ENCODE measurements at places on chromosomes 12 and 14.

- no peak for DNase-seq
These were observed 15.3 kb upstream of the ANO6 start for GRCh38 chr12:45200491-45201043.

- no peak for DNase-seq
These were observed 745 bp upstream of the NAA30 start for GRCh38 chr14:57389646-57390036.

DNA sequence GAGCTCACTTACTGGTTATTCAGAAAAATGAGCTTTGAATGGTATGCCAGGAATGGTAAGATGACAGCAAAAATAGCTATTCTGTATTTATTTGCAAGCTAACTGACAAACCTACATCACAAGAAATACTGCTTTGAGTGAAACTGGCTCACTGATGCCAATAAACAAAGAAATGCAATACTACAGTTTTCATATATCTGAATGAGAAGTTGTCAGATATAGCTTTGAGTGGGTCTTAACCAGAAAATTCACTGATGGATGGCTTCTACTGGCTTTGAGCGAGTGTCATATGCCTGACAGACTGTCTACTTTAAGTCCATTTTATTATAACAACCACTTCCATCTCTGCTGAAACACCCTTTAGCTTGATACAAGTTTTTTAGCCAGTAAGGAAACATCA lies 330.1 kb downstream of the NELL2 start:
- no peak for DNase-seq

DNA sequence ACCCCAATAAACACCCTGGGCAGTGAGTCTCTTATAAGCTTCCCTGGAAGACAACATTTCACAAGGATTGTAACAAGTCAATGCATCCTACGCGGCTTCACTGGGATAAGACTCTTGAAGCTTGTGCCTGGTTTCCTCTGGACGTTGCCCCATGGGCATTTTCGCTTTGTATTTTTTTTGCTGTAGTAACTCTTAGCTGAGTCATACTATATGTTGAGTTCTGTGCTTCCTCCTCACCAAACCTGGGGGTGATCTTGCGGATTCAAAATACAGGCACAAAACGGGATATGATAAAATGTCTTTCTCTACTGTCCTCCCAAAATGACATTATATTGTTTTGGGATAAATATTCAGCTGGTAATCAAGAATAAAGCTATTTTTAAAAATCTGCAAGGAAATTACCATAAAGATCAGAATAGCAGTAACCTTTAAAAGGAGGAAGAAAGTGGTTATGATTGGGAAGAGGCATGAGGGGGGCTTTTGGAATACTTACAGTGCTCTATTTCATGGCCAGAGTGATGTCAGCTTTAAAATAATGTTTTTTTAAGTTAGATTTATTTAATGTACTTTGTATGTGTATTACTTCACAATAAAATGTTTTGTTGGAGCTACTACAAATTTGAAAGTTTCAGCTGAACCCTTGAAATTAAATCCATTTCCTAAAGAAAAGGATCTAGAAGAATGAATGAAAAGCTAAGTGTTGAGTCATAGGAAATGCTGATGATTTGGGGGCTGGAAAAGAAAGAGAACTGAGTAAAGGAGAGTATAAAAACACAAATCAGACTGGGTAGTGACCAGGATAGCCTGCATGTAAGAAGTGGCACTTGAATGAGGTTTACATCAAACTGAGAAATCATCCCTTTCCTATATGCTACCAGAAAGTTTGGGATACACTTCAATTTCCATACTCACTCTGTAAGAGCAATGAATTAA lies 14.7 kb downstream of the BTBD7 start:
- no peak for DNase-seq

DNA sequence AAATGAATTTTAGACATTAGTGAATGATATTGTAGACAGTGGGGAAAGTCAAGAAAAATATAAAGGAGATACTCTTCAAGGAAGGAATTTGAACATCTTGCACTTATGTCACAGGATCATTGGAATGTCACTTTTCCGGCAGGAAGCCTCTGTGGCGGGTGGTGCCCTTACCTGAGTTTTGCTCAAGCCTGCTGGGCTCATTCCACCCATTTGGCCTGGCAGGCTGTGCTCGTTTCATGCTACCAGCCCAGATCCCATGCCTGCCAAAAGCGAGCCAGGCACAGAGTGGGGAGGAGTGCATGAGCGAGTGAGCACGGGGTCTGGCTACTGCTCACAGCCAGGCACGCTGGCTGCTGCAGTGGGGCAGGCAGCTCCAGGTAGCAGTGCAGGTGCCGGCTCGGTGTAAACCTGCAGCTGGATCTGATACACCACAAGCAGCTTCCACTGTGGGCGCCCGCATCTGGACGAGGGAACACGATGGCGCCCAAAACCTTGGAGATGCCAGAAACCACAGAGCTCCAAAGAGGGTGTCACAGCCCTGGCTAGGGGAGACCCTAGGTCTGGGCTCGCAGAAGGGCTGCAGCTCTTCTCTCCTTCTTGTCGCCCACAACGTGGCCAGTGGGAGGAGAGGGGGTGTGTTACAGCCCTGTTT lies 28.7 kb upstream of the YAF2 start:
- DNase-seq = no peak

GRCh38 chr12:114799574-114800487 lies 115.9 kb upstream of the TBX3 start:
- no peak for DNase-seq

DNA sequence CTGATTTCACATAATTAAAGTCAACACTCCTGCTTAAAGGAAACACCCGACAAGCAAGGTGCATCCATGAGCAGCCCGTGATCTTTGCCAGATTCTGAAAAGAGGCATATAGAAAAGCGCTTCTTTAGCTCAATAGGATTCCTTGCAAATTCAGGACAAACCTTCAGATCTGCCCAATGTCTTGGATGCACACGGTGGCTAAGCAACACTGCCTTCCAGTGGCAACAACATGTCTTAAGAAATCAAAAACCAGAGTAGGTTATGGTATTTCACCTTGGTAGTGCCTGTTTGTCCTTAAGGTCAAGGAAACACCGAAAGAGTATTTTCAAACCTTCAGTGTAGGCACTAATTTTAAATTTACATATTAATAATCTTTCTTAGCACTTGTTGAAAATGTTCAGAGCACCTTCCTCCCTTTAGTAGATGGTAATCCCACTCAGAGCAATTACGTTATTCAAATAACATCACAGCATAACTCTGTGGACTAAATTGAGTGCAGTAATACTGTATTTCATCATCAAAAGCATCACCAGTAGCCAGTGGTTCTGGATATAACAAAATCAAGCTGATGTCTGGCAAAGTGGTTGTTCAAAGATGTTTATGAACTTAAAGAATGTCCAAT lies 58.0 kb upstream of the CDKN3 start:
- no peak for DNase-seq

- no peak for DNase-seq
These were observed 334.0 kb upstream of the PRICKLE1 start for GRCh38 chr12:42923583-42923982.

DNA sequence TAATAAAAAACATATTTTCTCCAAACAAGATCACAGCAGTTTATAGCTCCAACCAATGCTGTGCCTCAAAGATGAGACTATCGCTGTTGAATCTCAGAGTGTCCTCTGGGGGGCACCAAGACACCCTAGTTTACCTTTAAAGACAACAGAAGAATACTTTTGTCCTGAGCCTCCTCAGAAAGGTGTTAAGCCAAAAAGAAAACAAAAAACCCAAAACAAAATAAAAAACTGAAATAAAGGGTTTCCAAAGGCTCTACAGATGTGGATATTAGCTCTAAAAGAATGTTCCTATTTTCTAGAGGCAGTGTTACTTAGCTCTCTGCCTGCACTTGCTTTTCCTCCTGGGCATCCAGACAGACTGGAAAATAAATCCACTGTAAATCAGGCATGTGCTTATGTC lies 86.9 kb upstream of the TTC7B start:
- peak; percentile 2 for DNase-seq

- no peak for DNase-seq
These were observed 54.0 kb downstream of the PHLDA1 start for GRCh38 chr12:75977590-75977951.

DNA sequence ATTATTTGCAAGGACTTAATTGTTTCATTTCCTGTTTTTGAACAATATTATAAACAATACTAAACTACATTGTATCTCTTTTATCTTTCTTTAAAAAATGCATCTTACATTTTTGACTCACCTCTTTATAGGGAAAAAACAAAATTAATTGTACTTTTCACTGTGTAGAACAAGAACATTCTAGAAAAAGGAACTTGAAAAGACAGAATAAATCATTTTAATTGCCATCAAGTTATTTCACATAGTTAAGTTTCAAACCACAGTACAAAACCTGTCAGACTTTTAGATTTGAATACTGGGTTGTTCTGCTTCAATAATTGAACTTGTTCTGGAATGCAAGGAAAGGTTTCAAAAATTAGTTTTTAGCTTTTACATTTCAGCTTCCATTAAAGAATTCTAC lies 50.0 kb downstream of the SLC38A6 start:
- no peak for DNase-seq

DNA sequence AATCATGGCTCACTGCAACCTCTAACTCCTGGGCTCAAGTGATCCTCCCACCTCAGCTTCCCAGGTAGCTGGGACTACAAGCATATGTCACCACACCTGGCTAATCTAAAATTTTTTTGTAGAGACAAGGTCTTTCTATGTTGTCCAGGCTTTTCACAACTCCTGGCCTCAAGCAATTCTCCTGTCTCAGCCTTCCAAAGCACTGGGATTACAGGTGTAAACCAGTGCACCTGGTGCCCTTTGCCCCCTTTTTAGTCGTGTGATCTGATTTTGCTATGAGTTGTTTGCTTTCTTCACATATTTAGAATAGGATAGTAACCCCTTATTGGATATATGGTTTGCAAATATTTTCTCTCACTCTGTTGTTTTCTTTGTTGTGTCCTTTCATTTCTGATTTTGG lies 1.7 kb upstream of the RAD52 start:
- DNase-seq = no peak

DNA sequence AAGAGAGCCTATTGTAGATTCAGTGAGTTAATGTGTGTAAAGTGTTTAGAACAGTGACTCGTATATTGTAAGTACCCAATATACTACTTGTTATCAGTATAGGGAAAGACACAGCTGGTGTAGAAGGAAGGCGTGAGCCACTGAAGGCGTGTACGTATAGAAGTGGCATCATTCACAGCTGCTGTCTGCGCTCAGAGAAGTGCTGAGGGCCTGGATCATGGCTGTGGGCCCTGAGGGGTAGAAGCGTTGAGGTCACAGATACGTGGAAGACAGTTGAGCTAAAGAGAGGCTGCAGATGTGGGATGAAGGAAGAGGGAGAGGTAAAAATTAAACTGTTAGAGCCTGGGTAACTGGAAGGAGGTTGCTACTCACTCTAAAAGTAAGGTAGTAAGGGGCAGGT lies 5.9 kb downstream of the C12orf75 start:
- DNase-seq = no peak

DNA sequence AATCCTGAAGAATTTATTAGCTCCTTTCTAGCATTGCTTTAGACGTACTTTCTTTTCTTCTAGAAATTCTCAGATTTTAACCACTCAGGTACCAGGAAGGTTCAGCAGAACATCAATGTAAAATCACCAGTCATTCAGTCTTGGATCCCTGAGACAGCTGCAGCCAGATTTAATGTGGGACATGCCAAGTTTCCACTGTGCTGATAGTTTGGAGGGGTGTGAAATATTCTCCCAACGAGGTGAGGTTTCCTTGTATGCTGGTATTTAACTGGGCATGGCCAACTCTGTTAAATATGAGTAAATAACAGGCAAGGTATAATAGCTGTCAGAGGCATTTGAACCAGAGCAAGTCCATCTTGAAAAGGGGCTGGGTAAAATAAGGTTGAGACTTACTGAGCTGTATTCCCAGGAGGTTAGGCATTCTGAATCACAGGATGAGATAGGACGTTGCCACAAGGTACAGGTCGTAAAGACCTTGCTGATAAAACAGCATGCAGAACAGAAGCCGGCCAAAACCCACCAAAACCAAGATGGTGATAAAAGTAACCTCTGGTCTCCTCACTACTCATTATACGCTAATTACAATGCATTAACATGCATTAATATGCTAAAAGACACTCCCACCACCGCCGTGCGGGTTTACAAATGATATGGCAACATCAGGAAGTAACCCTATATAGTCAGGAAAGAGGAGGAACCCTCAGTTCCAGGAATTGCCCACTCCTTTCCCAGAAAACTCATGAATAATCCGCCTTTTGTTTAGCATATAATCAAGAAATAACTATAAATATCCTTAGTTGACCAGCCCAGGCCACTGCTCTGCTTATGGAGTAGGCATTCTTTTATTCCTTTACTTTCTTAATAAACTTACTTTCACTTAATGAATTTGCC lies 75.2 kb upstream of the RASSF8 start:
- DNase-seq = no peak

- no peak for DNase-seq
These were observed 31.0 kb upstream of the TMTC2 start for GRCh38 chr12:82655751-82656150.

All from stimulated activated CD8-positive, alpha-beta memory T cell treated with anti-CD3 and anti-CD28 coated beads, Interleukin-4, amount 100 ng/mL, for 4 hours (primary cell).